CD4-positive, alpha-beta T cell treated with Interleukin-1 beta for 1 hour (primary cell): ENCODE measurements at places on chromosomes 11 and 22.

GRCh38 chr11:48034926-48035871 lies 54.8 kb downstream of the PTPRJ start:
- DNase-seq = no peak

DNA sequence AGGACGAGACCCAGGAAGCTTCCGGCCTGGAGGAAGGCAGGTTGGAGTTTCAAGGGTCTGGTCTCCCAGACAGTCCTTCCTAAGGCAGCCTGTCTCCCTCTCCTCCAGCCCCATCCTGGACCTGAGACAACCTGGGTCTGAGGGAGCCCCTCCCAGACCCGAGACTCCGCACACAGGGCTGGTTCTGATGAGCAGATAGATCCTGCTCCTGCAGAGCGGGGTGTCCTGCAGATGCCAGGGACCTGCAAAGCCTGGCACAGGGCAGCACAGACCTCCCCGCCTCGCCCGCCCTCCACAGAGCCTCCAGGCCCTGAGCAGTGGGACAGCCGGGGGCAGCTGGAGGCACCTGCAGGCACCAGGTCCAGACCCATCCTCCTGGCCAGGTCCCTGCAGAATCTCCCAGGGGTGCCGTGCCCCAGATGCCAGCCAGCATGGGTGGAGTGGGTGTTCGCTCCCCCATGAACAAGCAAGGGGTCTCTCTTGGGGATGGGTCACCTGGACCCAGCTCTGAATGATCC lies 7.8 kb downstream of the PIM3 start:
- no peak for DNase-seq

- no peak for DNase-seq
Observed at GRCh38 chr11:43989162-43989981, 46.9 kb downstream of the C11orf96 start.

DNA sequence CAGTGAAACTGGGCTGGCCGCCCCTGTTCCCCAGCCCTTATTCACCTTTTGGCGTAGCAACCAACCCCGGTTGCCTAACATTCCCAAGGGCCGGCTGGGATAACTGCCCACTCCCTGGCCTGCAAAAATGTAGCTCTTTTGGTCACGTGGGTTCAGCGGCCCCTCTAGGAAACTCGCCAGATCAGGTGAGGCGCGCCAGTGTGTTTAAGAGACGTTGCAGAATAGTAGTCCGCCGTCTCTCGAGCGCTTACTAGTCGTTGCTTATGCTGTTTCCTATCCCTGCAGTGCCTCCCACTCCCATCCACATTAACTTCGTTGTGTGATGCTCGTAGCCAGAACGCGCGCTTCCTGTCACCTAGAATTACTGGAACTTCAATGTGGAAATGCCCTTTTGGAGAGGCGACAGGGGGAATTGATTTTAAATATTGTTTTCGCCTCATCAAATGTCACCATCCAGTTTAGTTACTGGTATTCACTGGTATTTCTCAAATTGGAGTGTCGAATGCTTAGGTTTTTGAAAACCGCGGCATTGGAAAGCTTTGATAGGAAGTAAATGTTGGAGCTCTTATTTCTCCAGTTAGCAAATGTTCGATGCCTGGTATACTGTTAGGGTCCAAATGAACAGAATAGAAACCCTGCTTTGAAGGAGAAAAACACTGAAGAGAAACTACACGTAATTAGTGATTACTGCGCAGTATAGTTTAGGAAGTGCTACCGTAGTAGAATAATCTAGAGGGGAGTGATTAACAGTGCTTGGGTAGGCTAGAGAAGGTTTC lies 823 bp downstream of the CEP57 start:
- peak; percentile 49 for DNase-seq
